ENCODE measurements at places on chromosomes 13 and 19.

DNA sequence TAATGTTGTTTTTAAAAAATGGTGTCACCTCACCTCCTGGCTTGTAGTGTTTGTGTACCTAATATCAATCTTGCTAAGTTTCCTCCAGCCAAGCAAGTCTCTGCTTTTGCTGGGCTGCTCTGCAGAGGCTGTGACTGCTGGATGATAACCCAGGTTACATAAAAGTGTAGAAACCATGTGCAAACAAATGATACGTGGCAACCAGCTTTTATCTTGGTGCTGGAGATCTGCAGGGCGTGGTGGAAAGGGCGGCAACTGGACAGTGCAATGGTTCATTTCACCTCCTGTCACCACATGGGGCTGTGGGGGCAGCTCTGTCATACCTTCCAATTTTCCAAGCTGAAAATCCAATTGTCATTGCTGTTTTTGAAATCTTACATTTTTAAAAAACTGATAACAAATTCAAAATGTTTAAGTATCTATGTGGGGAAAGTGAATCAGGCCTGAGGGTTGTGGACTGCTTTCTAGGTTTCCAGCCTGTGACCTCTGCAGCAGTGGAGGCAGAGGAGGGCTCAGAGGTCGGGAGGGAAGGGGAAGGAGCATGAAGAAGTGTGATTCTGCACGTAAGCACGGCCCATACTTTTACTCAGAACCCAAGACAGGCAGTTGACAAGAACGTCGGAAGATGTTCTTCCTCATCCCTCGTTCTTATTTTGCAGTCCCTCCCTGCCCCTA lies 9.7 kb downstream of the GPR42 start:
- no peak for DNase-seq

DNA sequence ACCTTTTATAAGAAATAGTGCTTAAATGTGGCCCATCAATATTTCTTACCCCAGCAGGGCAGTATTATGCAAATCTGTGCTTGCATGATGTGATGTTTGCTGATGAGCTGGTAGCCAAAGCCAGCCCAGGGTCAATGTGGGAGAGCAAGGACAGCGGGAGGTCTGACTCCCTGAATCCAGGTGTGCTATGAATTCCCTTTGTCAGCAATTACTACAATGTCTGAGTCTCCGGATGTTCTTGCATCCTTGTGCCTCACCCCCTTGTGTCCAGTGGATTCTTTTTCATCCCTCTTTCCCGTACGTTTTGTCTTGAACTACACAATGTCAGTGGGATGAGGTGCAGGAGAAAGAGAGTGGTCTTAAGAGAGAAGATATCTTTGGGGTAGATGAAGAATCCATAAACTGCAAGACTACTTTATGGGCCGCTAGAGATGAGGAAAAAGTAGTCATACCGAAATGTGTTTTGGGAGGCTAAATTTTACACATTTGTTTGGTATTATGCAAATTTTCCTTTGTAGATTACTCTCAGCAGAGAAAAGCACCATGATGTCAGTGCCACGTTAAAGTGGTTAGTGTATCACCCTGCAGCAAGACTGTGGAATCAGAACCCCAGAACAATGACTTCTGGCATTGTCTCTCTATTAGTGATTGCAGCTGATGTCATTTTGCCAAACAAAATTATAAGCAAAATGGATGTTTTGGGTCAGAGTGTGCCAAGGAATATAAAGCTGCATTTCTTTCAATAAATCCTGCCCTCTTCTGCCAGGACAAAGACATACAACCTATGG lies 53.5 kb upstream of the TSHZ3 start:
- no peak for DNase-seq

GRCh38 chr19:42140125-42140754 lies 8.0 kb upstream of the POU2F2 start:
- no peak for DNase-seq

DNA sequence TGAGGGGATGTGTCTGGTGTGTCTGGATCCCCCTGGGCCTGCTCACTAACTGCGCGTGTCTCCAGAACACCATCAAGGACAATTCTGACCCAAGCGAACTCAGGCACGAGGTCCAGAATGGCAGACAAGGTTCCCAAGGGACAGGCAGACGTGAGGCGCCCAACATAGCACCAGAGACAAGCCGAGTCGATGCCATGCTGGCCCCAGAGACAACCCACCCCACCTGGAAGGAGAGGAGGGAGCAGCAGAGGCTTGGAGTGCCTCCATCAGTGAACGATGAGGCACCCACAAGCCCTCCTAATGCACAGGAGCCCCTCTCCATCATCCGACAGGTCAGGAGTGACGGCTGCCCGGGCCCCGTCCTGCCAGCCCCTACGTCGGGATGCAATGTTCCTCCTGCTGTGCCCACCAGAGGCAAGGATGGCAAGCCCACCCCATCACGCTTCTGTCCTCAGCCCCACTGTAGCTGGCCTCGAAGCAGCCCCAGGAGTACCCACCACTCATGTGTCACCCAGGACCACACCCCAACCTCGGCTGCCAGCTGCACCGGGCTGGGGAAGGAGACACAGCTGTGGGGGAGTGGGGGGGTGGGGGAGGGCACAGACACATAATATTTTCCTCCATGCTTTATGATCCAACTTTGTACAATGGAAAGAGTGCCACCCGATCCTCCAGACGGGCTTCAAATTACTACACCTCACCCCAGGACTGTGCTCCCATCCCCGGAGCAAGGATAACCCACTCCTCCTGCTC lies 11.8 kb downstream of the AP3D1 start:
- DNase-seq, result no peak

DNA sequence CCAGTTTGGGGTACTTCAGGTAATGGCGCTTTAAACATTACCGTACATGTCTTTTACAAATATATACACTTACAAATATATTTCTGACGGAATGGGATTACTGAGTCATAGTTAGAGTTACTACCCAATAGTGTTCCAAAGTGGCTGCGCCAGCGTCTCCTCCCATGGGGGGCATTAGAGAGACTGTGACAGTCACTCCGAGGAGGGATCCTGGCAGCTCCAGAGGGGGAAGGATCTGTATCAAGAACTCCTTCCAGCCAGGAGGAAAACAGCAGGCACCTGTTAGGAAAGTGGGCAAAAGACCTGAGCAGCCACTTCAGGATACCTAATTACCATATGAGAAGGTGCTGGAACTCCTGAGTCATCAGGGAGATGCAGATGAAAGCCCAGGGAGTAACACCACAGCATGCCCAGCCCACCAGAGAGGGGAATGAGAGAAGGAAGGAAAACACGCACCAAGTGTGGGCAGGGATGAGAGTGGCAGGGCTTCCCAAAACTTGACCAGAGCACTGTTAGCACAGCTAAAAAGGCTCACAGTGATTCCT lies 52.9 kb downstream of the SLC7A9 start:
- no peak for DNase-seq

DNA sequence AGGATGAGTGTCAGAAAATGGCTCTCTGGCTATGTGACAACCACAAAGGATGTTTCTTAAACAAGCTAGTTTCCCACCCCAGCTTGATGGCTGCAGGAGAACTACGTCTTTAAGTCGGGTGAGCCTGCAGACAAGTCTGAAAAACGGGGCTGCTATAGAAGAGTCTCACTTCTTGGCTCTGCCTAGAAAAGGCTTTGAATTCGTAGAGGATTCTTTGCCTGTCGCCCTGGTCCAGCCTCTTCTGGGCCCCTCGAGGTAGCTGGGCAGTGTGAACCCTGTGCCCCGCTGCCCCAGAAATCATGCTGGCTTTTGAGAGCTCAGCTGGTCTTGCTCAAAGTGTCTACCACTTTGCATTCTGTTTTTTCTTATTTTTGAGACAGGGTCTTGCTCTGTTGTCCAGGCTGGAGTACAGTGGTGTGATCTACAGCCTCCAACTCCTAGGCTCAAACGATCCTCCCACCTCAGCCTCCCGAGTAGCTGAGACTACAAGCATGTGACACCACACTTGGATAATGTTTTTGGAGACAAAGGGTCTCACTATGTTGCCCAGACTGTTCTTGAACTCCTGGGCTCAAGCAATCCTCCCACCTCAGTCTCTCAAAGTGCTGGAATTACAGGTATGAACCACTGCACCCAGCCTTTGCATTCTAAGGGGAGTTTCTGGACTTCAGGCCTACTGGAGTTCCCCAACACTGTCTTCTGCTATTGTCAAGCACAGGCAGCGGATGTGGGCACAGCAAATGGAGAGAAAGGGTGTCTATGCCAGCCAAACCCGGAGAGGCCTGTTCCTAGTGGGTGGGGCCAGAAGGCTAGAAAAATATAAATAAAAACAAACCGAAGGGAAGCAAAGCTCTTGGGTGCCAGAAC lies 6.5 kb downstream of the CEBPA start:
- DNase-seq, result no peak

- DNase-seq, result no peak
Measured at GRCh38 chr13:48531416-48532255, 1.2 kb downstream of the RCBTB2 start.

- DNase-seq, result no peak
Measured at GRCh38 chr13:93690139-93690538, 463.5 kb downstream of the GPC6 start.

- DNase-seq, result no peak
Measured at GRCh38 chr13:46334035-46334822, 52.8 kb downstream of the RUBCNL start.

GRCh38 chr19:54659300-54659699 lies 3.5 kb upstream of the LILRB4 start:
- no peak for DNase-seq

GRCh38 chr13:57982782-57983181 lies 351.2 kb downstream of the PCDH17 start:
- DNase-seq, result no peak

- no peak for DNase-seq
Measured at GRCh38 chr13:23969647-23970046, 72.3 kb upstream of the C1QTNF9B start.

DNA sequence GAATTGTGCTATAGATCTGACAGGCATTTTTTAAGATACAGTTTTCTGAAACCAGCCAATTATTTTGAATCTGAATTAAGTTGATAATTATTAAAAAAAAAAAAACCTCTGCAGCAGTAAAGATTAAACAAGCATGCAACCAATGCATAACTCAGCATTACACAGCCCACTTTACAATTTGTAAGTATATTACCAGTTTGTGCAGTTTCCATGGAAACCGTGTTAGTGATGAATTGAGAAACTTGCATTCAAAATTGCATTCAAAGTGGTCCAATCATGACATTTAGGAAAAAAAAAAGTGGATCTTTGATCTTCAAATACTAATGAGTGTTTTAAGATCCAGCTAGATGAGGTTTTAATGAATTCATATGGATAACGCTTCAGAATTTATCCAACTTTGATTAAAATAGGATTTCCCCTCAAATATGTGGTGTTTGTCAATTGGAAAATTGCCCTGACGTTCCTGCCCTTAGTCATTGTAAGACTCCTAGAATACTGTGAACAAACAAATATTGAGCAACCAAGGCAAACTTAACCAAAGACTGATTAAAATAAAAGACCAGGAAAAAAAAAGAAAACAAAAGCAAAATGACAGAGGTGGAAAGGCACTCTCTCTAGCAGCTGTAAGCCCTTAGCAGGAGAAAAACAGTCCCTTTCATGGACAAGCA lies 314.8 kb upstream of the MAB21L1 start:
- DNase-seq, result no peak

GRCh38 chr13:46389457-46390451 lies 2.7 kb upstream of the RUBCNL start:
- DNase-seq, result no peak

DNA sequence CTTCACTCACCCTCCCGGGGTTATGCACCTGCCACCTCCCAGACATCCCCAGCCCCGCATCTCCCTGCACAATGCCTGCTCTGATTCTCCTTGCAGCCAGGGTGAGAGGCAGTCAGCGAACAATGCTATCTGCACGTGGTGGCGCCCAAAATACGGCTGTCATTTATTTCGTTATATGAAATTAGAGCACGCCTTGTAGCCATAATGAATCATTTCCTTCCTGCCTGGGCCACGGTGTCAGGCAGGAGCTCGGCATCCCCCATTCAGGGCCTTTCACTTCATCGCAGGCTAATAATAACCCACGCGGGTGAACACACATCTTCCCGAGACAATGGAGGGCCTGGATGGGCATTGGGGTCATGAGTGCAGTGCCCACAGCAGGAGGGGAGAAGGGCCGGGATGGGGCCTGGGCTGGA lies 143.8 kb upstream of the ZNF507 start:
- no peak for DNase-seq

DNA sequence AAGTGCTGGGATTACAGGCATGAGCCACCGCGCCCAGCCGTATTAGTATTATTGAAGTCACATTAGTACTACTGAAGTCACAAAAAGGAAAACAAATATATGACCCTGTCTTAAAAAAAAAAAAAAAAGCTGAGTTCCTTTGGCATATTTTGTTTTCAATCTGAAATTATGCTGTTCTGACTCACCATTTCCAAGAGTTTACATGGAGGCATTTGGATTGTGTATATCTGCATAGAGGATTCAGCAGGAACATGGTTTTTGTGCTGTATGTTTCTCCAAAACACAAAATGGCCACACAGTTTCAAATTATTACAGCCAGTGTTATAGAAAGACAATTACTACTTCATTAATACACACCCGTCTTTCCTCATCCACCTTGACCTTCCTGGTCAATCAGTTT lies 103.5 kb upstream of the TSC22D1 start:
- DNase-seq, result no peak

DNA sequence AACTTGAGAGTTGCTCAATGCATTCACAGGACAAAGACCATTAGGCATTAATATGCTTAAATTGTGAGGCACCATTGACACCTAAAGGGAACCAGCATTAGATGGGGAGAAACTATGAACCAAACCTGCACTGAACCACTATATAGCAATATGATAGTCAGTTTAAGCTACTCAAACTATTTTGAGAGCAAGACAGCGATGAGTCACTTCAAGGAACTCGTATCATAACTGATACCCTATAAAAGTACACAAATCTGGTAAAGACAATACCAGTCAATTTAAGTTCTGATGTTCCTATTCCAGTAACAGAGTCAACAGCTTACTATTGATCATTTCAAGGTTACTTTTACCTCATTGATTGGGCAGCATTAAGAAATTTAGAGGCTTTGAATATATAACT lies 151.3 kb upstream of the ATXN8OS start:
- DNase-seq, result no peak

- no peak for DNase-seq
Measured at GRCh38 chr13:79434556-79434955, 28.5 kb upstream of the RBM26 start.

DNA sequence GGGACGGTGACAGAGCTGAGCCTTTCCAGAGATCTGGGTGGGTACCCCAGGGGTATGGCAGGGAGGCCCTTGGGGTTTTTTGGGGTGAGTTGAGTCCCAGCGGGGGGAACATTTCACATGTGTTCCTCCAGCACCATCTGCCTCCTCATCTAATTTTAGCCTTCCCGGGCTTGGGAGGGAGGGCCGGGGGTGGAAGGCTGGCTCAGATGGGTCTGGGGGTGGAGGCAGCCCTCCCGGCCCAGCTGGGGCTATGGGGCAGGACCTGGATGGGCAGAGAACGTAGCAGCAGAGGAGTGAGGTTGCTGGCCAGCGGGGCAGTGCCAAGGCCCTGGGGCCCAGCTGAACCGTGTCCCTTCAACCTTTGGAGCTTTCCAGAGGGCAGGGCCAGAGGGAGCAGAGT lies 23.5 kb downstream of the ADGRL1 start:
- no peak for DNase-seq

- DNase-seq, result no peak
Measured at GRCh38 chr19:10110972-10111317, 548 bp upstream of the P2RY11 start.
